ENCODE measurements at places on chromosomes 2 and 18. TPM values are rescaled to one million over a fixed set of nuclear protein-coding genes. Genes with fewer than 3 reads are reported as not detected.

Gene KIF1A
- 0.29 TPM for total RNA-seq

Gene RTP5
- total RNA-seq = 0.43 TPM

Gene C2orf66
- not detected for total RNA-seq

Gene CYP27A1
- total RNA-seq = 44.2 TPM

Gene STARD7
- 100 TPM for total RNA-seq

Gene MOGAT1
- not detected for total RNA-seq

Gene KCNIP3
- 1.6 TPM for total RNA-seq

Gene PTRHD1
- total RNA-seq = 18.0 TPM

Gene STARD6
- total RNA-seq = not detected

Gene FBLN7
- 2.0 TPM for total RNA-seq

Gene FSIP2
- 32.5 TPM for total RNA-seq

All from stomach (tissue), 19 donors.